ENCODE measurements at places on chromosomes 3 and 15.

DNA sequence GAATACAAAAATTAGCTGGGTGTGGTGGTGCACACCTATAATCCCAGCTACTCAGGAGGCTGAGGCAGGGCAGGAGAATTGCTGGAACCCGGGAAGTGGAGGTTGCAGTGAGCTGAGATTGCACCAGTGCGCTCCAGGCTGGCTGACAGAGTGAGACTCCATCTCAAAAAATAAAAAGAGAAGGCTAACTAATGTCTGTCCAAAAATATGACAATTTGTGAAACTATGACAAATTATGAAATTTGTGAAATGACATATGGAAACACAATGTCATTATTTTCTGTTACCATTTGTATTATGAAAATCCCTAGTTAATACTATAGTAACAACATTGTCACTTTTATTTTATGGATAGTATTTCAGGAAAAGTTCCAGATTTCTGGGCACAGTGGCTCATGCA lies 1306.3 kb upstream of the EPHA6 start:
- DNase-seq, result no peak

DNA sequence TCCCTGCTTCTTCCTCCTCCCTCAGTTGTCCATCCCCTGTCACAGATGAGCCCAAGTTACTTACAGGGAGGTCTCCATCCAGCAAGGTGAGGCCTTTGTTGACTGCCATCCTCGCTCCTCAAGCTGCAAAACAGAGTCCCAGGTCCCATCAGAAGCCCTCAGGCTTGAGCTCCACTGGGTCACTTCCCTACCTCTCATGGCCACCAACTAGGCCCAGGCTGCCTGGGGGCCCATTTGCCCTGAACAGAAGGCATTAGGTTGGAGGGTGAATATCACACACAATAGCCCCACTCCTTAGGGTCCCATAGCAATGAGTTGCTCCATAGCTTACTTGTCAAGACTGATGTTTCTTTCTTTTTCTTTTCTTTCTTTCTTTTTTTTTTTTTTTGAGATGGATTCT lies 1.8 kb downstream of the PLIN1 start:
- no peak for DNase-seq

GRCh38 chr3:32442766-32443165 lies 51.1 kb downstream of the CMTM7 start:
- DNase-seq, result no peak

DNA sequence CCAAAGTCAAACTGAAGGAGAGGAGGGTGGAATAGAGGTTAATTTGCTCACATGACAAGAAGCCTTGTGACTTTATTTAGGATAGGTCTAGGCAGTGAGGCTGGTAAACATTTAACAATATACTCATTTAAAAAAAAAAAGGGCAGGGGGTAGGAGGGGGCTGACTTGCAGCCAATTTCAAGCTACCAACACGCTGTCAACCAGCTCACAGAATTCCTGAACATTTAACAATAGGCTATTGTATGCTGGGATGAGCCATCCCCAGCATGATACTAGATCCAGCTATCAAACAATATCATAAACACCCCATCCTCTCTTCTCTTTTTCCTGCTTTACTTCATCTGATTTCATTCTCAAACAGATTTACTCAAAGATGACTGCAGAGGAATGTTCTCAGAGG lies 1096.3 kb upstream of the CFAP20DC start:
- DNase-seq, result no peak

- no peak for DNase-seq
Measured at GRCh38 chr3:58573640-58574039, 3.6 kb downstream of the FAM107A start.

DNA sequence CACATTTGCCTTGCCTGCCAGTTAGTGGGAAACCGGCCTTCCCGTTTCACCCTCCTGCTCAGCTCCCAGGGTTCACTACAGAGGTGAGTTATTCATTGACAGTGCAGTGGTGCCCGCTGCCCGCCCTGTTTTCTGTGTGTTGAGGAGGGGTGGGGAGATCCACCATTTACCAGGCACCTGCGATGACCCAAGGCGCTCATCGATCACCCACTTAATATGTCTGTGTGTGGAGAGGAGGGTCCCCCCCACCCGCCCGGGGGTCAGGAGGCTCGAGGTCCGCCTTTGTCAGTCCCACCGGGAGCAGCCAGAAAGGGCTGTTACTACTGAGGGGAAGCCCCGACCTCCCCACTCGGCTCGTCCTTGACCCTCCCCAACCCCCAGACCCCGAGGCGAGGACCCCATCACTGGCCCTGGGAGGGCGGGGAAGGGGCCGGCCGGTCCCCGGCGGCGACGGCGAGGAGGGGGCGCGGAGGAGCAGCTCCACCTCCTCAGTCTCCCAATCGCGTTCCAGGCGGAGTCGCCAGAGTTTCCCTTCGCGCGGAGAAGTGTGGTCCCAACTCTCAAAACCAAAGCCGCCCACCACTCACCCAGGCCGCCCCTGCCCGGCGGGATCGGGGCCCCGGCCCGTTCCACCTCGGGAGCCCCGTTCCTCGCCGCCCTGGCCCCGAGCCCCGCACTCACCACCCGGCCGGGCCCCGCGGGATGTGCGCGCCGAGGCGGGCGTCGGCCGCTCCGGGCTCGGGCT lies 1.1 kb downstream of the PLXNB1 start:
- peak; percentile 63 for DNase-seq

- DNase-seq, result no peak
Measured at GRCh38 chr3:127590282-127590592, 296 bp downstream of the TPRA1 start.
